ENCODE measurements at places on chromosomes 1 and 21. TPM values are rescaled to one million over a fixed set of nuclear protein-coding genes. Genes with fewer than 3 reads are reported as not detected.

GRCh38 chr1:71809085-71809484, 473.3 kb downstream of the NEGR1 start:
- DNase-seq, result no peak

DNA sequence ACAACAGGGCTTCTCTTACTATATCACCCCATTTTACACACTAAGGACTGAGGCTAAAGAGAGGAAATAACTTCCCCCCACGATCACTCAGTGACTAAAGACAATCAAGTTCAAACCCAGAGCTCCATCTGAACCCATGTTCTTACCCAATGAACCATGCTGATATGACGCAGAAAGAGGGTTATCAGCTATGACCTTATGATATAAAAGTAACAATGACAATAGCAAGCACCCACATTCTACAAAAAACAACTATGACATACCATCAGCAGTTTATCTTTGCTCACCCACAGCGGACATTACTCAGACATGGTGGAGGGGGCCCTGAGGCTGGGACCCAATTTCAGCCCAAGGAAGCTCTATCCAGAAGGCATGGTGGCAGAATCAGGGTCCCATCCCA, 75.7 kb downstream of the PTPN14 start:
- DNase-seq, result no peak

GRCh38 chr1:29646161-29646775, 409.9 kb downstream of the PTPRU start:
- DNase-seq, result no peak

GRCh38 chr1:63575340-63575826, 17.8 kb upstream of the PGM1 start:
- no peak for DNase-seq

DNA sequence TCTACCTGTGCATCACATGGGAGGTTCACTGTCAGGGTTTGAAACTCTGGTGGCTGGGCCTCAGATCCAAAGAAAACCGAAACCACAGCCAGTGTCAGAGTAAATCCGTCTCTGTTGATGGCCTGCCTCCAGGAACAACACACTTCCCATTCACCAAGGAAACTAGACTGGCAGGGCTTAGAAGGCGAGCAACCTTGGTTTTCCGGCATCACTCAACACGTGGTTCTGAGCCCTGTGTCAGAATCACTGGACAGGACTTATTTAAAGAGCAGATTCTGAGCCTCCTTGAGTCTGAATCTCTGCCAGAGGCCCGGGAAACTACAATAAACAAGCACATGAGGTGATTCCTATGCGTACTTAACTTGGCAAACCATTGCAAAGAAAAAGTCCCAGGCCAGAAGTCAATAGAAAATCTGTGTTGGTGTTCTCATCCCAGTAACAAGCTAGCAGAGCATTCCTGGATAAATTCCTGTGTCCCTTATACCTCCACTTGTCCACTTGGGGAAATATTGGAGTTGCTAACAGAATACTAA, 70.0 kb downstream of the KCTD3 start:
- no peak for DNase-seq

DNA sequence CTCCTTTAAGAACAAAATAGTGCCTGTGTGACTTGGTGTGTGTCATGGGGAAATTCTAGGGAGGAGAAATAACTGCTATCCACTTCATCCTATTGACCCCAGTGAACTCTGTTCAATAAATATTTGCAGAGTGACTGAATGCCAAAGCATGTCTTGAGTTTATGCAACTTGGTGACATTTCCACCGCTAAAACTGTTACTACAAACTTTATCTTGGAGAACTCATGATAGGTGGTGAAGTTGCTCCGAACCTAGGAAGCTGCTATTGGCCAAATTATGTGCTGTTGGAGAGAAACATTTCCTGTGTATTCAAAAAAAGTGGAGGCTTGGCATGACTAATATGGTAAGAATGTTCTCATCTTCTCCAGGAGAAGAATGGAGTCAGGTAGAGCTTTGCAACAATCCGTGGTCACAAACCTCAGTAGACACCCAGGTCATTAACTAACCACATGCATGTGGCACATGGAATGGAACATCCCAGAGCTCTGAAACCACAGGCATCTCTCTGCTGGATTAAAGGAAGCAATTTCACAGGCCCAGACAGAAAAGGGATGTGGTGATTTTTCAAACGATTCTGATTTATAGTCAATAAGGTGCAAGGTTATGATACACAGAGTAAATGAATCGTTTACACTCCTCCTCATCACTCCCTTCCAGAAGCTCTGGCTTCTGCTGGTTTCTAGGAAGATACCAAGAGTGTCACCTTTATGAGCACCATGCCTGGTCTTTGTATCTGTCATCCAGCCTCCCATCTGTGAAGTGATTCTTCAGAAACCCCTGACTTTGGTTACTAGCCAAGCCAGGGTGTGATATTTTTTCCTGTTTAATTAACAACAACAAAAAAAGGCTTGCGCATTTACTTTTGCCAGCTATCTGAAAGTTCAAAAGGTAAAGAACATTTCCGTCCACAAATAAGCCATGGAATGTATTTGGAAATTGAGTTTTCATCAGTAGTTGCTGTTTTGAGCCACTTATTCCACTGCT, 361.1 kb downstream of the TGFB2 start:
- DNase-seq, result no peak

LCE1B gene
- not detected for total RNA-seq

FLVCR1 gene
- total RNA-seq, result 11.2 TPM

FAM72C gene
- not detected for total RNA-seq
